Left lung (tissue), 14 donors: ENCODE measurements at places on chromosomes 12 and 14. TPM values are rescaled to one million over a fixed set of nuclear protein-coding genes. Genes with fewer than 3 reads are reported as not detected.

GRCh38 chr14:101562659-101563351, 1.5 kb downstream of the DIO3 start:
- no peaks in the 10 kb centered on the region for H3K36me3 ChIP-seq
- no peak overlapping the region for H3K4me3 ChIP-seq
- H3K27ac ChIP-seq, result no peak overlapping the region
- DNase-seq, result no peak
- peaks cover 91% of the 10 kb centered on the region for H3K27me3 ChIP-seq
- peaks cover 4% of the 10 kb centered on the region for H3K4me1 ChIP-seq

GRCh38 chr12:62653740-62654139, 187.1 kb downstream of the MON2 start:
- no peaks in the 10 kb centered on the region for H3K4me1 ChIP-seq
- no peak for DNase-seq
- no peaks in the 10 kb centered on the region for H3K36me3 ChIP-seq
- no peaks in the 10 kb centered on the region for H3K27me3 ChIP-seq
- H3K4me3 ChIP-seq, result no peak overlapping the region
- H3K27ac ChIP-seq, result no peak overlapping the region

Gene SMIM41
- total RNA-seq, result 4.5 TPM

DNA sequence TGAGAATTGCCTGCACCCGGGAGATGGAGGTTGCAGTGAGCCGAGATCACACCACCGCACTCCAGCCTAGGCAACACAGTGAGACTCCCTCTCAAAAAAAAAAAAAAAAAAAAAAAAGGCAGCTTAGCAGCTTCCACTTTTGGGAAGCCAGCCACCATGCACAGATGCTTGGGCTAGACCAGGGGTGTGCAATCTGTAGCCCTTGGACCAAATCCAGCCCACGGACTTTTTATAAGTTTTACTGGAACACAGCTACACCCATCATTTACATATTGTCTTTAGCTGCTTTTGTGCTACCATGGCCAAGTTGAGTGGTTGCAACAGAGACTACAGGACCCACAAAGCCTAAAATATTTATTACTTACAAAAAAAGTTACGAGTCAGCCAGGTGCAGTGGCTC, 6.7 kb downstream of the CIT start:
- no peaks in the 10 kb centered on the region for H3K27me3 ChIP-seq
- no peaks in the 10 kb centered on the region for H3K36me3 ChIP-seq
- no peak overlapping the region for H3K27ac ChIP-seq
- no peaks in the 10 kb centered on the region for H3K4me1 ChIP-seq
- H3K4me3 ChIP-seq, result no peak overlapping the region

Gene CAPZA3
- not detected for total RNA-seq

- no peak for DNase-seq
- no peaks in the 10 kb centered on the region for H3K27me3 ChIP-seq
- H3K36me3 ChIP-seq, result no peaks in the 10 kb centered on the region
- no peak overlapping the region for H3K27ac ChIP-seq
- H3K4me3 ChIP-seq, result no peak overlapping the region
- no peaks in the 10 kb centered on the region for H3K4me1 ChIP-seq
These were observed 10.3 kb upstream of the MYL2 start for GRCh38 chr12:110930348-110931314.

GRCh38 chr12:77925536-77926108, 94.9 kb downstream of the NAV3 start:
- no peaks in the 10 kb centered on the region for H3K36me3 ChIP-seq
- peak; percentile 79 for DNase-seq
- no peak overlapping the region for H3K27ac ChIP-seq
- no peaks in the 10 kb centered on the region for H3K27me3 ChIP-seq

Gene FAM222A
- total RNA-seq, result 3.1 TPM

DNA sequence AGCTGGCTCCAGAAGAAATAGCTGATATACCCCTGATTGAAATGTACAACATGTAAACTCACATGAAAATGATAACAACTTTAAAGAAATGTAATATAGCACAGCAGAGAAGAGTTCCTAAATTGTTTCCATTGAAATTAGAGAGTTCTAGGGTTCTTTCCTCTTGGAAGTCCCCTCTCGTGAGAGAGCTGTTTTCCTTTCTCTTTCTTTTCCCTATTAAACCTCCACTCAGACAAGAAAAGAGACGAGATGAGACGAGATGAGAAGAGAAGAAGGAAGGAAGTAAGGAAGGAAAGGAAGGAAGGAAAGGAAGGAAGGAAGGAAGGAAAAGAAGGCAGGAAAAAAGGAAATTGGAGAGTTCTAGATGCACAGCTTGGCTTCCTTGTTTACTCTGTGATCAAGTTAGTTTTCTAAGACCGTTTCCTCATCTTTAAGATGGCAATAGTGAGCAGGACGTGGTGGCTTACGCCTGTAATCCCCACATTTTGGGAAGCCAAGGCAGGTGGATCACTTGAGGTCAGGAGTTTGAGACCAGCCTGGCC, 11.9 kb downstream of the DRAM1 start:
- peak overlapping the region; percentile 92 for H3K27ac ChIP-seq
- H3K4me1 ChIP-seq, result peaks cover 99% of the 10 kb centered on the region
- no peaks in the 10 kb centered on the region for H3K27me3 ChIP-seq
- H3K4me3 ChIP-seq, result no peak overlapping the region
- no peaks in the 10 kb centered on the region for H3K36me3 ChIP-seq
- no peak for DNase-seq

Gene SLC7A8
- total RNA-seq, result 42.2 TPM

DNA sequence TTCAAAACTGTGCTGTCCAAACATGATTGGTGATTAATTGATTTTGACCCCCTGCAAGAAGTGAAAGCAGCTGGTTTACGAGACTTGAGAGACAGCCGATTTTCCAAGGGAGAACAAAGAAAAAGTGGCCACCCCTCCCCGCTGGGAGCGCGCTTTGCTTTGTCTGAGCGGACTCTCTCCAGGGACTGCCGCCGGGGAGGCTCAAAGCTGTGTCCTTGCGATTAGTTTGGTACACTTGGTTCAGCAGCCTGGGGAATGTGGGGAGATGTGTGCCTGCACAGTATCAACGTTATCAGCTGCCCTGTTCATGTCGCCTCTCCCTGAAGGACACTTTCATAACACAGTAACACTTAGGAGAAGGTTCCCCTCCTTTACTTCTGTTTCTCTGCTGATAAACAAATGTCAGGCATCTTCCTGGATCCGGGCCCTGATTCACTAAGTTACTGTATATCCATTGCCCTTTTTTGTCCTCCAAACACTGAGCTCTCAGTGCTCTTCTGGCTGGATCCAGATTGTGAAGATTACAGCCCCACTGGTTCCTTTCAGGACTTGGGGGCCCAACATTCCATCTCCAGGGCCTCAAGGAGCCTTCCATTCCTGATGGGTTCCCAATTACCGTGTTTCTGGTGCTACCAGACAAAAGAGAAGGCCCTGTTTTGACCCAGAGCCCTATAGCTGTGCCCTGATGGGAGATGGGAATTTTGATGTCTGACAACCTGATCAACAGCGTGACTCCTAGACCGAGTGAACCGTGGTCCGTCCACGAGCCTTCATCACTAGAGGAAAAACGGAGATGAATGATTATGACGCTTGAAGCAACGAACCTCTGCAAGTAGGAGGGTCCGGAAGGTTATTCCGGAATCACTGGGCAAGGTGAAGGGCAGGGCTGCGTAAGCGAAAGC, 31.7 kb upstream of the TUBA1C start:
- H3K27ac ChIP-seq, result peak overlapping the region; percentile 98
- peak overlapping the region; percentile 60 for H3K4me3 ChIP-seq
- no peaks in the 10 kb centered on the region for H3K27me3 ChIP-seq
- peak; percentile 80 for DNase-seq
- H3K4me1 ChIP-seq, result peaks cover 52% of the 10 kb centered on the region

Gene TXNDC16
- total RNA-seq, result 6.2 TPM

Gene SLC38A4
- 1.5 TPM for total RNA-seq

Gene SLC5A8
- 1.0 TPM for total RNA-seq

Gene KRT3
- total RNA-seq, result not detected

Gene INHBC
- not detected for total RNA-seq

GRCh38 chr14:42994051-42994736, 1387.5 kb downstream of the LRFN5 start:
- no peaks in the 10 kb centered on the region for H3K4me1 ChIP-seq
- H3K4me3 ChIP-seq, result no peak overlapping the region
- no peaks in the 10 kb centered on the region for H3K27me3 ChIP-seq
- DNase-seq, result no peak

DNA sequence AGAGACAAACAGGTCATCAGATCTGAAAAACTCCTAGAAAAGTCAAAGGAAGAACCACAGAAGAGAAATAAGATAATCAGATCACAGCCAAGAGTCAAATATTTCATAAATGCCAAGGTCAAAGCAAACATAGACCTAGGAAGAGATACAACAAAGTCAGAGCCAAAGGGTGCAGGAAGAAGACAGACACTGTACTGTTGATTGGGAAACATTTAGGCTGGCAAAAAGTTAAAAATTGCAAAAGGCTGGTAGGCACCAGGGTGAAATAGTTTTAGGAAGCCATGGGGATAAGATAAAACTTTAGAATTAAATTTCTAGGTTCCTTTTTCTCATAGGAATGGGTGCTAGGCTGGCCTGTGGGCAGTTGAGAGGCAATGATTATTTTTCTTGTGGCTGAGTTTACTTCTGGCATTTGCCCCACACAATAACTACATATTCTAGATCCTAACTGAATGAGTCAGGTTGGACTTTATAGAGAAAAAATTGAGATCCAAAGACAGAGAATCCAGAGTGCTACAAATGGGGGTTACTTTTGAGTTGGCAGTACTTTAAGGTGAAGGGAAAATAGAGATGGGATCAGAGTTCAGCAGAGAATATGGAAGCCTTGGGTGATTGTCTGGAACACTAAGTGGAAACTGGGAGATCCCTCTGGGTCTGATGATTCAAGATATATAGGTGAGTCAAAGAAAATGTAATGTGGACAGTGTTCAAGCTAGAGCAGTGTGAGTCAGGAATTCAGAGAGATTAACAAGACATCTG, 215.5 kb downstream of the C12orf50 start:
- no peaks in the 10 kb centered on the region for H3K4me1 ChIP-seq
- no peak for DNase-seq
- H3K36me3 ChIP-seq, result no peaks in the 10 kb centered on the region
- no peak overlapping the region for H3K27ac ChIP-seq

- no peak for DNase-seq
- no peak overlapping the region for H3K4me3 ChIP-seq
- H3K4me1 ChIP-seq, result no peaks in the 10 kb centered on the region
- H3K36me3 ChIP-seq, result peaks cover 7% of the 10 kb centered on the region
- peaks cover 60% of the 10 kb centered on the region for H3K27me3 ChIP-seq
These were observed 2.8 kb upstream of the SHMT2 start for GRCh38 chr12:57226588-57227314.

- no peaks in the 10 kb centered on the region for H3K36me3 ChIP-seq
- no peak for DNase-seq
- peaks cover 57% of the 10 kb centered on the region for H3K4me1 ChIP-seq
- H3K4me3 ChIP-seq, result peak within 1 kb of the TSS; percentile 48
- H3K27me3 ChIP-seq, result no peaks in the 10 kb centered on the region
These were observed at the start of gene SLC7A7 for GRCh38 chr14:22814941-22815713. Gene SLC7A7 (minus strand): TSS chr14:22815435. CDS start chr14:22813398, 2,037 bp downstream.

DNA sequence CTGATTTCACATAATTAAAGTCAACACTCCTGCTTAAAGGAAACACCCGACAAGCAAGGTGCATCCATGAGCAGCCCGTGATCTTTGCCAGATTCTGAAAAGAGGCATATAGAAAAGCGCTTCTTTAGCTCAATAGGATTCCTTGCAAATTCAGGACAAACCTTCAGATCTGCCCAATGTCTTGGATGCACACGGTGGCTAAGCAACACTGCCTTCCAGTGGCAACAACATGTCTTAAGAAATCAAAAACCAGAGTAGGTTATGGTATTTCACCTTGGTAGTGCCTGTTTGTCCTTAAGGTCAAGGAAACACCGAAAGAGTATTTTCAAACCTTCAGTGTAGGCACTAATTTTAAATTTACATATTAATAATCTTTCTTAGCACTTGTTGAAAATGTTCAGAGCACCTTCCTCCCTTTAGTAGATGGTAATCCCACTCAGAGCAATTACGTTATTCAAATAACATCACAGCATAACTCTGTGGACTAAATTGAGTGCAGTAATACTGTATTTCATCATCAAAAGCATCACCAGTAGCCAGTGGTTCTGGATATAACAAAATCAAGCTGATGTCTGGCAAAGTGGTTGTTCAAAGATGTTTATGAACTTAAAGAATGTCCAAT, 58.0 kb upstream of the CDKN3 start:
- no peaks in the 10 kb centered on the region for H3K4me1 ChIP-seq
- no peak overlapping the region for H3K27ac ChIP-seq
- no peaks in the 10 kb centered on the region for H3K27me3 ChIP-seq
- no peaks in the 10 kb centered on the region for H3K36me3 ChIP-seq
- no peak for DNase-seq

GRCh38 chr12:123250471-123251383, 17.5 kb downstream of the MTRFR start:
- H3K27me3 ChIP-seq, result no peaks in the 10 kb centered on the region
- H3K4me1 ChIP-seq, result peaks cover 10% of the 10 kb centered on the region
- H3K27ac ChIP-seq, result peak overlapping the region; percentile 65
- H3K36me3 ChIP-seq, result peaks cover 35% of the 10 kb centered on the region

DNA sequence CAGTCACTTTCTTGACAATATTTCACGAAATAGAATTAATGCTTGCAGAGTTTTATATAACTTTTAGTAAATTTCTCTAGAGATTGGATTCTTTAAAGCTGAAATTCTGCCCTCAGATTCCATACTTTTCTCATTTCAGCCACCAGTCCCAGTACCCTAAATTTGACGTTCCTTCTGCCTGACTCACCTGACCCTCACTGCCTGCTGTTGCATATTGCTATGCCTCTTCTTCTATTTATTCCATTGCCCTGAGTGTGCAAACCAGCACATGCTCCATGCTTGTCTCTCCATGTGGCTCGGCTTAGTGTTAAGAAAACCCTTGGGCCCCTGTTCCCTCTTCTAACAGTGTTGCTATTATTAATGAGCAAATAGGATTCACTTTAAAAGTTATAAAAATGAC, 533.3 kb downstream of the LRFN5 start:
- H3K36me3 ChIP-seq, result no peaks in the 10 kb centered on the region
- H3K27me3 ChIP-seq, result no peaks in the 10 kb centered on the region
- H3K4me1 ChIP-seq, result no peaks in the 10 kb centered on the region
- H3K27ac ChIP-seq, result no peak overlapping the region
- H3K4me3 ChIP-seq, result no peak overlapping the region

- no peak overlapping the region for H3K4me3 ChIP-seq
- H3K27me3 ChIP-seq, result peaks cover 3% of the 10 kb centered on the region
These were observed 45.8 kb upstream of the TBX3 start for GRCh38 chr12:114729731-114730130.

GRCh38 chr12:5723711-5724252, 221.3 kb downstream of the ANO2 start:
- no peaks in the 10 kb centered on the region for H3K27me3 ChIP-seq
- DNase-seq, result no peak
- no peaks in the 10 kb centered on the region for H3K4me1 ChIP-seq

Gene ERP29
- 152 TPM for total RNA-seq

Gene TEAD4
- 21.8 TPM for total RNA-seq

GRCh38 chr12:117333331-117333881, 28.0 kb downstream of the NOS1 start:
- H3K4me3 ChIP-seq, result no peak overlapping the region
- H3K36me3 ChIP-seq, result no peaks in the 10 kb centered on the region
- H3K27me3 ChIP-seq, result no peaks in the 10 kb centered on the region
- DNase-seq, result no peak
- no peak overlapping the region for H3K27ac ChIP-seq

GRCh38 chr12:12024911-12025682, 45.6 kb upstream of the BCL2L14 start:
- no peaks in the 10 kb centered on the region for H3K4me1 ChIP-seq
- H3K27ac ChIP-seq, result no peak overlapping the region
- no peaks in the 10 kb centered on the region for H3K36me3 ChIP-seq
- no peak for DNase-seq
- H3K27me3 ChIP-seq, result no peaks in the 10 kb centered on the region
